ENCODE measurements at places on chromosomes 11 and 22. TPM values are rescaled to one million over a fixed set of nuclear protein-coding genes. Genes with fewer than 3 reads are reported as not detected.

Gene RASGRP2
- 165 TPM for polyA plus RNA-seq

Gene IGLL1
- not detected for polyA plus RNA-seq

Gene RTN4R
- 3.9 TPM for polyA plus RNA-seq

Gene OR4D10
- polyA plus RNA-seq: not detected

Gene TH
- polyA plus RNA-seq: not detected

Gene DAGLA
- not detected for polyA plus RNA-seq

Gene OR51E2
- not detected for polyA plus RNA-seq

Gene RFPL2
- polyA plus RNA-seq: not detected

Gene FLRT1
- not detected for polyA plus RNA-seq

Gene STIM1
- polyA plus RNA-seq: 53.1 TPM

Gene OR5A1
- polyA plus RNA-seq: not detected

Gene C22orf31
- polyA plus RNA-seq: not detected

Gene DKK3
- 0.76 TPM for polyA plus RNA-seq

Gene FGF3
- not detected for polyA plus RNA-seq

Gene ADM2
- polyA plus RNA-seq: 0.38 TPM

Gene KCNC1
- polyA plus RNA-seq: not detected

Gene ARHGAP20
- polyA plus RNA-seq: not detected

Gene CD6
- polyA plus RNA-seq: 17.3 TPM

Gene ZFP91
- polyA plus RNA-seq: 6.6 TPM

Gene MB
- 0.33 TPM for polyA plus RNA-seq

Gene CENPM
- polyA plus RNA-seq: 5.5 TPM

Gene FBLN1
- not detected for polyA plus RNA-seq

Gene OR52N4
- not detected for polyA plus RNA-seq

Gene DNAJB13
- polyA plus RNA-seq: not detected

Gene ANKK1
- not detected for polyA plus RNA-seq

Gene BATF2
- not detected for polyA plus RNA-seq

Gene CASP5
- polyA plus RNA-seq: not detected

Gene MS4A3
- 0.71 TPM for polyA plus RNA-seq

Gene IGSF9B
- polyA plus RNA-seq: not detected

Gene GAB4
- polyA plus RNA-seq: not detected

Gene APOA4
- polyA plus RNA-seq: not detected

Gene RFPL3
- polyA plus RNA-seq: not detected

Gene HEPHL1
- not detected for polyA plus RNA-seq

Gene DTX4
- 1.2 TPM for polyA plus RNA-seq

Gene ZDHHC13
- polyA plus RNA-seq: 20.4 TPM

Gene TNNI2
- polyA plus RNA-seq: 2.0 TPM

Gene BLID
- not detected for polyA plus RNA-seq

Gene SCGB1A1
- not detected for polyA plus RNA-seq

Gene PTH
- polyA plus RNA-seq: not detected

Gene THYN1
- 116 TPM for polyA plus RNA-seq

Gene OR52I2
- not detected for polyA plus RNA-seq

Gene BEST1
- polyA plus RNA-seq: 0.64 TPM

Gene UPK3A
- 2.7 TPM for polyA plus RNA-seq

Gene TMEM45B
- not detected for polyA plus RNA-seq

Gene BAIAP2L2
- polyA plus RNA-seq: not detected

Gene MUC6
- not detected for polyA plus RNA-seq

Gene ACER3
- 8.4 TPM for polyA plus RNA-seq

Gene HSPB2
- not detected for polyA plus RNA-seq

All from immature natural killer cell (primary cell).